Gastroesophageal sphincter (tissue), 4 donors: ENCODE measurements at places on chromosomes 6 and 20.

DNA sequence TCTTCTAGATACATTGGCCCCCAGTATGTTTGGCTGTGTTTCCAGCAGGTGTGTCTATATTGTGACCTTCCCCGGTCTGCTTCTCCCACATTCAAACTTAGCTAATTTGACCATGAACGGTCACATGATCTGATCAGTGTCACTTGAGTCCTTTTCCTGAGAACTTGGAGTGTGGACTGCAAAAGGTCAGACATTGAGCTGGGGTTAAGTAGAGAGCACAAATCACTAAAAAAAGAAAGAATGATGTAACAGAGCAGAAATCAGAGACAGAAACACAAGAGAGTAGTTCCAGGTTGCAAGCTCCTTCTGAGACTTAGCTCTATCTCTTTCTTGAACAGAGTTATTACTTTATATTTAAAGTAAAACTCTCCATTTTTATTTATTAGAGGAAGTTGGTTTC is 733.9 kb downstream of the CBLN4 start:
- ATAC-seq, result no peak

DNA sequence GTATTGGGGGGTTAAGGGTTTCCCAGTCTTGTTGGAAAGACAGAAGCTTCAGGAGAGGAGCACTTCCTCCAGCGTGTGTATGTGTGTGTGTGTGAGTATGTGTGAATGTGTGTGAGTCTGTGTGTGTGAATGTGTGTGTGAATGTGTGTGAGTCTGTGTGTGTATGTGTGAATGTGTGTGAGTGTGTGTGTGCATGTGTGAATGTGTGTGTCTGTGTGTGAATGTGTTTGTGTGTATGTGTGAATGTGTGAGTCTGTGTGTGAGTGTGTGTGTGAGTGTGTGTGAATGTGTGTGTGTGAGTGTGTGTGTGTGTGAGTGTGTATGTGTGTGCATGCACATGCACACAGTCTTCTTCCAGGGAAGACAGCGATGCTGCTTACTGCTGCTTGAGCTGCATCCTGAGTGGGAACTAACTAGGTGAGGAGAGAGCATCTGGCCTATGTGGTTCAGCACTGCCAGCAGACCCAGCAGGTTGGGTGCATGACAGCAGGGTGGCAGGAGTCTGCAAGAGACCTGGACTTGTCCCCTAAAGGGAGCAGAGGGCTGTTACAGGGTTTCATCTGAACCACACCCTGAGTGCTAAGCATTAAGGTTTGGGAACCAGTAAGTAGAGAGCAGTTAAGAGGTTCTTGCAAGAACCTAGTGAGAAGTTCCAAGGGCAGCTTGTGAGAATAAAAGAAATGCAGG is 22.7 kb upstream of the CCND3 start:
- no peak for ATAC-seq

DNA sequence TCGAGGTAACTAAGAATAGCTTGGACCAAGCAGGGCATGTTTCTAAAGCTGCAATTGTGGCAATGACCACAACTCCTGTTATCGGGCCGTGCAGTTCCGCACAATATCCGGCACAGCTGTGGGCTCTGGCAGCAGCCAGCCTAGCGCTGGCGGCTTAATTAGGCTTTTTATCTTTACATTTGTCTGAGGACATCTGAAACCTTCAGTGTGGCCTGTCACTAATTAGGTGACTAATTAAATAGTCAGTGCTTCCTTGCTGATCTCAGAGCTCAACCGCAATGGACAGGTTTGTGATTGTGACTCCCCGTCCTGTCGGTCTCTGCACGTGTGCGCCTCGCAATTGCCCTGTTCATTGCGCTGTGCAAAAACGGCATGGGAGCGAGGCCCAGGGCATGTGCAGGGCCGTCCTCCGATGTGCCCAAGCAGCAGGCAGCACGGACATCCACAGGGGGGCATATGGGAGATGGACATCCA is 134.8 kb upstream of the INSM1 start:
- no peak for ATAC-seq

DNA sequence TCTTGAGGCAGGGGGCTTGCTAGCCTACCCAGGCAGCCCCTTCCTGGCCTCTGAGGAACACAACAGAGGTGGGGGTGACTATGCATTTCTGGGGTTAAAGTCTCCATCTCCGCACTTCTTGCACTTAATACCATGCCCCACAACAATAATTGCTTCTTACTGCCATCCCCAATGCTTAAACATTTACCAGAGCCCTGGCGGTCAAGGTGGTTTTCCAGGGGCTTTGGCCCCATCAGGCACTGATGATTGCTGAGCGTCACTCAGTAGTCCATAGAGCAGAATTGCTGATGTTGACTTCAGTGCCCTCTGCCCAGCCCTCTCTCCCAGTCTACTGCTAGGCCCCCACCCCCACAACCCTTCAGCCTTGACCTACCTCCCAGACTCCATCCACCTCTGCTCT is 32.5 kb upstream of the KCNK5 start:
- no peak for ATAC-seq

DNA sequence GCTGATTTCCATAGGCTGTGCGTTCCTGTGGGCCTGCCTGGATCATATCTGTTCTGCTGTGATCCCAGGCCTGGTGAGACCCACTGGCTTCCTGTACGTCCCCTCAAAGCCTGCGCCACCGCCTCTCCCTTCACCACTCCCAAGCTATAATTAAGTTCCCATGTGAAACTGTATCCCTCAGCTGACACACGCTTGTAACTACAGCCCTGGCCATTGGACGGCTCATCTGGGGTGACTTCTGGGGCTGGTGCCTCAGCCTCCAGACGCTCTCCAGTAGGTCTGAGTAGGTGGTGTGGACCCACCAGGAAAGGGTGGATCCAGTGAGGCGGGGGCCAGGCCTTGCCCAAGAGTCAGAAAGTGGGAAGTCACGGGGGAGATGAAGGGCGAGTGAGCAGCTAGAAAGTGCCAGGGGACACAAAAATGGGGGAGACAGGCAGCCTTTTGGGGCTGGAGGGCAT is 21.0 kb downstream of the PPARD start:
- ATAC-seq, result no peak
